Stomach (tissue), 19 donors: ENCODE measurements at places on chromosomes 2 and 18. TPM values are rescaled to one million over a fixed set of nuclear protein-coding genes. Genes with fewer than 3 reads are reported as not detected.

GRCh38 chr18:57542812-57543427 is 43.6 kb downstream of the FECH start:
- no peak for DNase-seq

DNA sequence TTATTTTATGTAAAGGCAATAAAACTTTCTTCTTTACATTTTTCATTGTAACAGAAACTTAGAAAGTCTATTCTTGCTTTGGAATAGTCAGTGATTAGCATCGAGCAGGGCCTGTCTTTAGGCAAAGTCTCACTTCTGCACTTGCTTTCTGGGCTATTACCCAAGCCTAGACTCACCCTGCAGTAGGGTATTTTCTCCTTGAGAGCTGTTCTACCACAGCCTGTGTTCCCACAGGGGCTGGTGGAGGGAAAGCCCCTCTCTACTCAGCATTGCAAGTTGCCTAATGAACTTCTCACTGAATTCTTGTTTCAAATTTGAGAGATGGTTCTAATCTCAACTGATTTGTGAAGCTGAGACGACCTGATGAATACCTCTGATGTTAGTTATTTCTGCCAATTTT is 111.7 kb upstream of the KLHL14 start:
- DNase-seq = no peak

The B3GNT7 gene
- 156 TPM for total RNA-seq

DNA sequence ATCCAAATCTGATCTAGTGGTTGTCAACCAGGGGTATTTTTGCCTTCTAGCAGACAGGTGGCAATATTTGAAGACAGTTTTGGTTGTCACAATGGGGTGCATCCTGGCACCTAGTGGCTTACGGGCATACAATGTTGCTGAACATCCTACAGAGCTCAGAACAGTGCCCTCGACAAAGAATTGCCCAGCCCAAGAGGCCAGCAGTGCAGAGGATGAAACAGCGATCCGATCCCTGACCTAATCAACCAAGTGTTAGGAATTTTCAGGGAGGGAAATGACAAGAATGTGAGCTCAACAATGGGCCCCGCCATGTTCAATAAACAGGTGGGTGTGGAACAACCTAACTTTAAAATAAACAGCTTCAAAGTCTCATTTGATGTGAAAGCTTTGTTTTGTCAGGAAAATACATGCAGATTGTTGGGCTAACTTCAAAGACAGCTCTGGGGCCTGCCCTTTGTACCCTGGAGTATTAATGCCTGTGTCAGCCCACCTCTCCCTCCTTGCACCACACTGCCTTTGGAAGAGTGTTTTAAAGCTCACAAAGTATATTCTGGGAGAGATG is 22.5 kb upstream of the SCYGR5 start:
- no peak for DNase-seq

The RRM2 gene
- 13.6 TPM for total RNA-seq

- DNase-seq = no peak
These were observed 60.8 kb downstream of the CEP192 start for GRCh38 chr18:13051950-13052349.

GRCh38 chr2:55107436-55107835 is 57.2 kb upstream of the RTN4 start:
- DNase-seq = no peak

GRCh38 chr2:99425022-99425421 is 64.8 kb downstream of the REV1 start:
- peak; percentile 57 for DNase-seq

The TTN gene
- total RNA-seq = 2.6 TPM

- DNase-seq = no peak
These were observed 32.3 kb downstream of the EML6 start for GRCh38 chr2:54755641-54756326.

The SNTG2 gene
- total RNA-seq = not detected

DNA sequence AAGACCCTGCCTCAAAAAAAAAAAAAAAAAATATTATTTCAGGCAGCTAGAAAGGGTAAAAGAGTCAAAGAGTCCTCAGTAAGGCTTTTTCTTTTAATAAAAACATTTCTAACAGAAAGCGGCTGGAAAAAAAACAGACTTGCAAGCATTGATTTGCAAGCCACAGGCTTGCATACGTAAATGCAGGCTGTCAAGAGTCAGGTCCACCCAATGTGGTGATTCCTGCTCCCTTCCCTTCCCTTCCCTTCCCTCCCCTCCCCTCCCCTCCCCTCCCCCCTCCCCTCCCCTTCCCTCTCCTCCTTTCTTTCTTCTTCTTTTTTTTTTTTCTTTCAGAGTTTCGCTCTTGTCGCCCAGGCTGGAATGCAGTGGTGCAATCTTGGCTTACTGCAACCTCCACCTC is 74.4 kb upstream of the GULP1 start:
- DNase-seq = no peak

DNA sequence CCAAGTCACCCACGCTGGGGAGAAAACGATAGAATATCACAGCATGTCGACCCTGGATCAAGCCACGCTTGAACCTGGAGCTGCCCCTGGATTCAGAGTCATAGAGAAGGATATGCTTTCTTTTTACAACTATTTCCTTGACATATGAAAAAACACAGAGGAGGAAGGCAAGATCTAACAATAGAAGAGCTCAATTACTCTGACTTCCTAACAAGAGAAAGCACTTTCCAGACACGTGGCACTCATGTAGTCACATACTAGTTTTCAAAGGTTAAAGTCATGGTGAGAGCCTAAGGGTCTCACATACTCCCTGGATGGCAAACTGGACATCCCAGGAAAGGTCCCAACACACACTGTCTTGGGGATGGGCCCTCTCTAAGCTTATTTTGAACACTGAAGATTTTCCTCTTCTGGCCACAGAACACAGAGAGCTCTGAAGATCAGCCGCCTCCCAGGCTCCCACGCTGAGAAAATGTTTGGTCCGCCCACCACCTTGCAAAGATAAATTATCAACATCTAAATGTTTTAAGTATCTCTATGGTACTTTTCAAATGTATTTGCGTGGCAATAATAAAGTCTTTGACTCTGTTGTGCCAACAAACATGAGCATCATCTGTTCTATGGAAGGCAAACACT is 4.9 kb downstream of the PXDN start:
- DNase-seq = no peak

DNA sequence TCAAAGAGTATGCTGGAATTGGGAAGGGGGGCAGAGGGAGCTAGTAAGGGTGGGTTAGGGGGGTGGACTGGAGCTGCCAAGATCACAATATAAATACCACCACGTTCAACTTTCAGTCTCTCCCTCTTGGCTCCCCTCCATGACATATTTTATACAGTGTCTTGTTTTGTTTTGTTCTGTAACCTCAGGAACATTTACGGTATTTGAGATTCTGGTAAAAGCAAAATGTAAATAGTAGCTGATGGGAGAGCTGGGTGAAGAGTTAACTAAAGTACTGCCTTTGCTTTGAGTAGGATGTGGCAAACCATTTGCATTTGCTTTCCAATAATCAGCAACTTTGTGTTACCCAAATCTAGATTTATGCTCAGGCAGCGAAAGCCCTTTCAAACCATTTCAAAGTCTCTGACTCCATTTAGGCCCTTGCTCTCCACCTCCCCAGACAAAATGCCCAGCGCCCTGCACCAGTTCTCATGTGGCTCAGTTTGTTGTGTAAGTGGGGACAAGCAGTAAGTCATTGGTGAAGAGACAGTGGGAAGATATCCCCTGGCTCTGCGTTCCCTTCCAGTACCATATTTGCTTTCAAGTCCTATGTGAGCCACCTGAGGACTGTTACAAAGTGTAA is 17.4 kb downstream of the IRS1 start:
- no peak for DNase-seq

The TOGARAM2 gene
- 0.43 TPM for total RNA-seq

DNA sequence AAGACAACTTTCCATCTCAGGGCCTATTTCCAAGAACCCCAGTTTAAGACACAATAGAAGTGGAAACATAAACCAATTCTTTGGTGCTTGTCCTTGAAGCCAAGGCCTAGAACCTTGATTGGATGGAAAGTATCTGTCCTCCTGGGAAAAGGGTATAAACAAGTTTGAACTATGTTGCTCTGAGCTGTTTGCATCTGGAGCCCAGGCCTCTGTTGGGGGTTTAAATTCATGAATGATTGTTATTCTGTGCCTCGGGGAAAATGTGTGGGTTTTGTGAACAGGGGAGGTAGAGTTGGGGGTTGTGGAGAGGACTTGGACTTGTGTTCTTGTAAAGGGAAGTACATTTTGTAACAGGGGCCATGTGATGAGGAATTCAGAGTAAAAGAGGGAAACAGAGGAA is 406.1 kb downstream of the SLC4A3 start:
- no peak for DNase-seq
